ENCODE measurements at places on chromosomes 1 and 21.

DNA sequence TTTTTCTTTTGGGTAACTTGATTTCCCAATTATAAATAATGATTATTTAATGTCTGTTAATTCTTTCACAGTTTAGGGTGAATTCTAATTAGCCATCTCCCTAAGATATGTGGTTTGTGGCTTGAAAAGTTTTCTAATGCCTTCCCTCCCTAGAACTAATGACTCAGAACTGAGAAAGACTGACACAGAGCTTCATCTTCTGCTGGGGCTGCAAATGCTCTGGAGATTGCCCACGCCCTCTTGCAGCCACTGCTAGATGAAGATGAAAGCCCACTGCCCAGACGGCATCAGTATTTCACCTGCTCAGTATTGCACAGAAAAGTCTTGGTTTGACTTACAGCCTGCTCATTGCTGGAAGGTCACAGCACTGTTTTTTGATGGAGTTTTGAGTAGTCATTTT, 101.5 kb downstream of the ST6GALNAC3 start:
- no peak for DNase-seq

DNA sequence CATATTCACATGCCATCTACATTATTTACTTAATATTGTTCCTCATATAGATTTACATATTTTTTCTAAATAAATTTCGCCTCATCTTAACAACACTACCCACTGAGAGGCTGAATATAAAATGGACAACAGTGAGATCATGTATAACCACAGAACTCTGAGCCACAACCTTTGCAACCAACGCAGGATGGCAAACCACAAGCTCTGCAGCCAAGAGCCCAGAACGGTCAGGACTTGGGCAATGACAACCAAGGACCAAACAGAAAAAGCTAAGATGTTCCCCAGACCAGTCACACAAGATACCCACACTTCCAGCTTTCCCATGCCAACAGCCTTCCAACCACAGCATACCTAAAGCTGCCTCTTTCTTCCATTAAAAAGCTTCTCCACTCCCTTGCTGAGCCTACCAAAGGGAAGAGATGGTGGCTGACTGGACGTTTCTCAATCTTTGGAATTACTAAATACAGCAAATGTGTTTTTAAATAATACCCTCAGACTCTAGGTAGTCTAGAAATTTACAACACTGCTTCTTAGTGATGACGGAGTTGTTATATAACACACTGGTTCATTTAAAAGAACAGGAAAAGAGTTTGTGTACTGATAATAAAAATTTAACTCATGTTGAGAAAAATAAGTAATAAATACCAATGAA, 117.9 kb downstream of the AKT3 start:
- no peak for DNase-seq

DNA sequence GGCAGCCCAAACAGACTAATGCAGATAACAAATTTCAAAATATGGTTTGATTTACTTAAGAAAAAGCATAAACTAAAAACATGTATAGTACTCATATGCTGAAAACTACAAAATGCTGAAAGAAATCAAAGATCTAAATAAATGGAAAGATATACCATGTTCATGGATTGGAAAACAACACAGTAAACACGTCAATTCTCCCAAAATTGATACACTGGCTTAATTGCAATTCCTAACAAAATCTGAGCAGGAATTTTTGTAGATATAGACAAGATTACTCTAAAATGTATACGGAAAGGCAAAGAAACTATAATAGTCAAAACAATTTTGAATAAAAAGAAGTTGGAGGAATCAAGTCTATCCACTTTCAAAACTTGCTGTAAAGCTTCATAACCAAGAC, 21.0 kb downstream of the SLC19A1 start:
- no peak for DNase-seq

- peak; percentile 33 for DNase-seq
Observed at GRCh38 chr1:100448366-100448765, 89.6 kb upstream of the GPR88 start.

DNA sequence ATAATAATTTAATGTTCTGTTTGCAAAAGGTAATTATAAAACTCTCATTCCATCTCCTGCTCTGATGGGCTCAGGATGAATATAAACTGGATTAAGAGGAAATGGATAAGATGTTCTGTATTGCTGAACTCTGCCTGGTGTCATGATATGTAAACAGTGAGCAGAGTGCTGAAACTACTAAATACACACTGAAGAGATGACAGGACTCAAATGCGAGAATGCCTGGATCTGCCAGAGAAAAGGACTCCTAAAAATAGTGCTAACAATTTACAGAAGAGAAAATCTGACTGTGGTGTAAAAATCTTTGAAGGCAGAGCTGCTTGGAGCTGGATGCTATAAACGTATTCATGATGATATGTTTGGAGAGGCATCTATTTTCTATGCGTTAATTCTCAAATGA, 303.2 kb downstream of the RWDD3 start:
- DNase-seq = no peak

DNA sequence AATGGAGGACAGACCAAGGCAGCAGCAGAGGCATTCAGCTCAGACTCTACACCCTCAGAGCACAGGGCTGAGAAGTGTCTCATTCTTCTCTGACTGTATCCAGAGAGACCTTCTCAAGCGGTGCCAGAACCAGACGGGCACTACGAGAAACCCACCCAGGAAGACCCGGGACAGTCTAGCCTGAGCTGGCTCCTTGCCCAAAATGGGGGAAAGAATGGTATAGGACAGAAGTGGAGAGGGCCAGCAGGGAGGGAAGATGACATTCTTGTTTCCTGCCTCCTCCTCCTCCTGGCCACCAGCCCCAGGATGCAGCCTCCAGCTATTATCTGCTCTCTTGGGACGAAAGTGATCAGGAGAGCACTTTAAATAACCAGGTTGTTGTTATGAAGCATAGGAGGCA, 22.6 kb upstream of the PRELP start:
- no peak for DNase-seq

- DNase-seq = no peak
Observed at GRCh38 chr1:54413295-54413694, 7.1 kb upstream of the SSBP3 start.

GRCh38 chr1:182213163-182213562, 151.7 kb upstream of the ZNF648 start:
- DNase-seq = no peak

- DNase-seq = no peak
Observed at GRCh38 chr1:161378014-161378413, 10.3 kb upstream of the CFAP126 start.

GRCh38 chr1:153985341-153985912, 712 bp downstream of the RAB13 start:
- no peak for DNase-seq

DNA sequence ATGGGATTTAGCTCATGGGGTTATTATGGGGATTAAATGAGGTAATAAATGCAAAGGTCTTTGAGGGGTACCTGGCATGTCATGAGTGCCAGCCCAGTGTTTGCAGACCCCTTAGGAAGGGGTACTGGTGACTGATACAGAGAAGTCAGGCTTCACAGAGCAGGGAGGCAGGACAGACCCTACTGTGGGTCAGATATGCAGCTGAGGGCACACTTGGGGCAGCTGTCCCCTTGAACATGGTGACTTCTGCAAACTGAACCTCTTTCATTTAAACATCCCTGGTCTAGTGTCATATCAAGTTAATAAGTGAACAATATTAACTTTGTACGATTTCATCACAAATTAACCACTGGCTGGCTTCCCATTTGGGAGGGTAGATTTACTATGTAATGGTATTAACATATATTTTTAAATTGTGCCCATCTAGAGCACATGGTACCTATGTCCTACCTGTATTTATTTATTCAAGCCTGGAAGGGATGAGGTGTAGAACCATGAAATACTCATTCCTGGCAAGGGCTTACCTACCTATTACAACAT, 25.9 kb downstream of the STPG1 start:
- no peak for DNase-seq

- DNase-seq = no peak
Observed at GRCh38 chr1:113166473-113166872, 93.5 kb downstream of the LRIG2 start.

DNA sequence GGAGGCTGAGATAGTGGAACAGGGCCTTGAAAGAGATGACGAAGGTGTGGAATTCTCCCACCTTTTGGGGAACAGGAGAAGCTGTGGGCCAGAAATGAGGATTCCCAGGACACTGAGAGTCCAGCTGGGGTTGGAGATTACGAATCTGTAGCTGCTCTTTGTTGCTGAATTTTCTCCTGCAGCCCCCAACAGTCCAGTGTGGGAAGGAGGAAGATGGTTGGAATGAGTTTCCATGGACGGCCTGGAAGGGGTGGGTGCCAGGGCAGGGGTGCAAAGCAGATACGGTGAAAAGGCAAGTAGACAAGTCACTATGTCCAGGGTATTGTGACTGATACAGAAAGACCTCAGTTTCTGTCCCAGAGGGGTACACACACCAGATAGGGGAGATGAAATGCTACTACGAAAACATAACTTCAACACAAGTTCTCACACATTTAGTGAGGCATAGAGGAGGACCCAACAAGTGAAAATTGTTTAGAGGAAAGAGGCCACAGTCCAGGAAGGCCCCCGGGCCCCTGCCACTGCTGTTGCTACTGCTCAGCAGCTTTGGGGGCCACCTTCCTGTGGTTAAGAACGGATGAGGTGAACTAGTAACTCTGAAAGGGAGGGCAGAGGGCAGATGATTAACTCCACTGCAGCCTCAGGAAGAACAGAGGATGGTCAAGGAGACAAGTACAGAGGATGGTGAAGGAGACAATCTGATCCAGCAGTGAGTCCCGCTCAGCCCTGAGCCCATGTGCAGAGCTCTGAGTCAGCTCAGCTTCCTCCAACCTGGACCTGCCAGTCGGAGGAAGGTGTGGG, 7.3 kb downstream of the CD244 start:
- DNase-seq = no peak

GRCh38 chr1:36624466-36624865, 141.8 kb upstream of the CSF3R start:
- DNase-seq = no peak

- no peak for DNase-seq
Observed at GRCh38 chr1:225769687-225770086, 7.9 kb upstream of the SRP9 start.

- DNase-seq = no peak
Observed at GRCh38 chr1:29901624-29902325, 665.5 kb downstream of the PTPRU start.

GRCh38 chr1:20252587-20252986, 38.1 kb upstream of the VWA5B1 start:
- no peak for DNase-seq

GRCh38 chr1:181545395-181545794, 62.1 kb downstream of the CACNA1E start:
- DNase-seq = no peak

DNA sequence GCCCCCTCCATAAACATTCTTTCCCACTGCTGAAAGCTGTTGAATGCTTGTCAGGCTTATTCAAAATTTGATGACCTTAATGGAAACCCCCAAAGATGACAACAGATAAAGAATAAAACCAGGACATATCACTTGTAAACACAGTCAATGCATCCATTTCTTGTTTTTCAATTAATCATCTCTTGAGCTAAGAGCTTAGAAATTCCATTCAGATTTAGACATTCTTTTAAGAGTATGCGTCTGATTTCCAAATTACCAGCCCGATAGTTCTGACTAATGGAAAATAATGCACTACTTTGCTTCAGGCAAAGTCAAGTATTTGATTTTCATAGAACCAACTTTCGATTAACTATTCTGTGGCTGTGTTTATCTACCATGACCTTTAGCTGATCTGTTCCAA, 100.6 kb upstream of the RUNX1 start:
- DNase-seq = no peak

DNA sequence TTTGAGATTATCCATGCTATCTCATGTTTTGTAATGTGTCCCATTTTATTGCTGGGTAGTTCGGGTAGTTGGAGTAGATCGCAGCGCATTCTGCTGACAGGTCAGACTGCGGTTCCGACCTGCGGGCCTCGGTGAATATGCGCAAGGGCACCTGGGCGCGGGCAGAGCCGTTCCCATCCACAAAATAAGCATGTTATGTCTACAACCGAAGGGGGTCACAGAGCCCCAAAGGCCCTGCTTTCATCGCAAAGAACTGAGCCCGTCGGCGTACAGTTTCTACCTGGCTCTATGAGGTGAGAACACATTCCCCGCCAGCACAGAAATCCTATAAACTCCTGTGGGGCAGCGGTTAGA, 88.4 kb downstream of the PRKAB2 start:
- DNase-seq = no peak

DNA sequence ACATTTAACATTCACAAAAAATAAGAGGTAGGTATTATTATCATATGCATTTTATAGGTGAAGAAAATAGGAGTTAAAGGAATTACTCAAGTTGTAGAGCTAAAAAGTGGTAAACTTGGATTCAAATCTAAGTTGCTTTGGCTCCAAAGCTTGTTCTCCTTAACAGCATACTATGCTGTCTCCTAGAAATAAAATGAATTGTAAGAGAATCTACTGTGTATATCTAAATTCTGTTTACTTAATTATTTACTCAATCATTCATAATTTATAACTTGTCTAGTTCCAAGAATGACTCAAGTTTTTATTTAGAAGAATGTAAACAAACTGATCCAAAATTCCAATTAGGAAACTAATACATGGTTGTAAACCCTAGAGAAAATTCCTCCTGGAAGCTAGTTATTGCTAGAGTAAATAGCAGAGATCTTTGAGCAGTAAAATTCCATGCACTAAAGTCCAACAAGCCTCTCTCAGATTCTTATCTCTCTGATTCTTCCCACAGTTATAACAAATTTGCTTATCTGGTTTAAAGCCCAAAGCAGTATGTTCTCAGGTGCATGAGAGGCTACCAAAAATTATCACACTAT, 132.5 kb upstream of the DPT start:
- no peak for DNase-seq

DNA sequence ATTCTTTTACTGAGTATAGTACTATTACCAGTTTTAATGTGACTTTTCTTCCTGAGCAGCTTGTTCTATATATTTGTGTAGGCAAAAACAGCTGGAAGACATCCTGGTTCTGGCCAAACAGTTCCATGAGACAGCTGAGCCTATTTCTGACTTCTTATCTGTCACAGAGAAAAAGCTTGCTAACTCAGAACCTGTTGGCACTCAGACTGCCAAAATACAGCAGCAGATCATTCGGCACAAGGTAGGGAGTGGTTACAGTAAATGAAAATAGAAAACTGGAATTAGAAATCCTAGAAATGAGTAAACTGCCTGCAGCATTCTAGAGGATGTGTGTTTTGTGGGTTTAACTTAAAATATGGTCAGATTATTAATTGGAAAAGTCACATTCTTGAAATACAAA, 64.1 kb upstream of the BMP8A start:
- DNase-seq = no peak

- DNase-seq = no peak
Observed at GRCh38 chr1:25985171-25985570, 12.7 kb downstream of the PAFAH2 start.

GRCh38 chr1:166902279-166902678, 26.2 kb upstream of the TADA1 start:
- no peak for DNase-seq
